Immature natural killer cell (primary cell): ENCODE measurements at places on chromosomes 5 and 9. TPM values are rescaled to one million over a fixed set of nuclear protein-coding genes. Genes with fewer than 3 reads are reported as not detected.

The ARID3C gene
- not detected for polyA plus RNA-seq

The ADAMTSL2 gene
- polyA plus RNA-seq = not detected

The APBA1 gene
- polyA plus RNA-seq = not detected

The PDE6A gene
- polyA plus RNA-seq = not detected

The TMEM232 gene
- not detected for polyA plus RNA-seq

The ANKS6 gene
- polyA plus RNA-seq = 3.2 TPM

The NUTM2G gene
- not detected for polyA plus RNA-seq

The SH3GL2 gene
- not detected for polyA plus RNA-seq

The ANKRA2 gene
- polyA plus RNA-seq = 23.0 TPM
